Activated CD4-positive, alpha-beta T cell treated with anti-CD3 and anti-CD28 coated beads, Interleukin-2, amount 50 U/mL, for 1 hour (primary cell): ENCODE measurements at places on chromosomes 6 and 20.
A peak's percentile ranks its signal among the peaks of the same experiment; 100 is the strongest.

- DNase-seq, result peak; percentile 54
Measured at GRCh38 chr6:26311385-26312095, 53.5 kb upstream of the BTN3A2 start.

- DNase-seq, result no peak
Measured at GRCh38 chr6:53043581-53043980, 21.6 kb upstream of the FBXO9 start.

DNA sequence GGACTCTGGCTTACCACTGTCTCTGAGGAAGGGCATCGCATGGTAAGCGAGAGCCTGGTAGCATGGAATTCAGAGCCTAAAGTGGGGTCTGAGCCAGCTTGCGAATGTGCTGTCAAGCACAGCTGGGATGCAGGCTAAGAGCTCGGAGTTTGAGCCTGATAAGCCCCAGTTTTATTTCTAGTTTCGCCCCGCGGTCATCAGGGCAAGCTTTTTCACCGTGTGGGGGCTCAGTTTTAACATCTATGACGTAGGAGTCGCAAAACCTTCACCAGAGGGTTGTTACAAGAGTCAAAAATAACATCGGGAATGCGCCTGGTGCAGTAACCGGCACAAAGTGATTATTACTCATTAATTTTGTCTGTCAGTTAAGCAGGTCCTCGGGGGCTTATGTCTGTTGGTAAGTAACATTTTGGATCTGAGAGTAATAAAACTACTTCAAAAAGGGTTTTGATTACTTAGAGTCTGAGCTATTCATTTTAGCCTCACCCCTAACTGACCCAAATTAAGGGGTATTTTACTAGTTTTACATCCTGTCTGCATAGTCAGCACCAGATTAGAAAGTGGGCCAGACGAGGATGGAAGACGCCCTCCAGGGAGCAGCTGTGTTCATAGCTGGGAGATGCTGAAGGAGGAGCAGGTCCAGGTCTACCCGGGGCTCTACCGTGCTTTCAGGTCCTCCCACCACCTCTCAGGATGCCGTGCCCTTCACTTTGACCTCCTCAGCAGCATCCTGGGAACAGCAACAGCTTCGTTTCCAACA lies 29.7 kb downstream of the SLC22A23 start:
- DNase-seq, result no peak

- DNase-seq, result no peak
Measured at GRCh38 chr20:34922654-34923381, 32.8 kb downstream of the GSS start.

DNA sequence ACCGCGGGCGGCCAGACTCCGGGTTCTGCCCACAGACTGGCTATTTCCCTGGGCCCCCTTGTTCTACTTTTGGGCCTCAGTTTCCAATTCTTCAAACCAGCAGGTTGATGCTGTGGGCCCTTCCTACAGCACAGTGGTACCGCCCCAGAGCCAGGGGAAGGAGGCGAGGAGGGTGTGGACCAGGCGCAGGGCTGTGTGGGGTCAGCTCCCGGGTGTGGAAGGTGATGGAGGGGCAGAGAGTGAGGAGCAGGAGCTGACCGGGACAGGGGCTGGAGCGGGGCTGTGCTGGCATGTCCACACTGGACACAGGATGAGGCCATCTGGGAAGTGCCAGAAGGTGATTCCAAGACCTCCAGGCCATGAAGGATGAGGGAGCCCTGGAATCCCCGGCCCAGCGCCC lies 35.2 kb upstream of the CHRNA4 start:
- DNase-seq, result no peak

DNA sequence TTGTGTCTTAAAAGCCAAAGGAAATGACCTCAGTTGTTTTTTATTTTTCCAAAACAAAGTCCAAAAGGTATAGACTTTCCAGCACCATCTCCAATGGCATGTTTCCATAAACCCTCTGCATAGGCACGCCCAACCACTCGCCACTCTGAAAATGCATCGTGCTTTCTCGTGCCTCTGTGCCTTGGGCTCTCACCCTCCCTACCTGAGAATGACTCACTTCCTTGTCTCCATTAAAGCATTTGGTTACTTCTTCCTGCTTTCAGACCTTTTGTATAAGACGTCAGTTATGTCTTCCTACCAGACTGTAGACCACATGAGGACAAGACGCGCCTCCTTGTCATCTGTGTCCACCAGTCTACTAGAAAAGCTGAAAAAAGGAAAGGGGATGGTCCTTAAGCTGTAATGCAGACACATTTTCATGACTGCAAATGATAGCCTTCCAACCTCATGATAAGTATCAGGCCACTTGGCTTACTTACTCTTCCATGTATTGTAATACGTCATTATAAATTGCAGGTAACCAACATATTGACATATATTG lies 61.2 kb upstream of the CDYL start:
- DNase-seq, result no peak

- DNase-seq, result peak; percentile 60
Measured at GRCh38 chr6:144334150-144334708, 49.1 kb downstream of the UTRN start.

DNA sequence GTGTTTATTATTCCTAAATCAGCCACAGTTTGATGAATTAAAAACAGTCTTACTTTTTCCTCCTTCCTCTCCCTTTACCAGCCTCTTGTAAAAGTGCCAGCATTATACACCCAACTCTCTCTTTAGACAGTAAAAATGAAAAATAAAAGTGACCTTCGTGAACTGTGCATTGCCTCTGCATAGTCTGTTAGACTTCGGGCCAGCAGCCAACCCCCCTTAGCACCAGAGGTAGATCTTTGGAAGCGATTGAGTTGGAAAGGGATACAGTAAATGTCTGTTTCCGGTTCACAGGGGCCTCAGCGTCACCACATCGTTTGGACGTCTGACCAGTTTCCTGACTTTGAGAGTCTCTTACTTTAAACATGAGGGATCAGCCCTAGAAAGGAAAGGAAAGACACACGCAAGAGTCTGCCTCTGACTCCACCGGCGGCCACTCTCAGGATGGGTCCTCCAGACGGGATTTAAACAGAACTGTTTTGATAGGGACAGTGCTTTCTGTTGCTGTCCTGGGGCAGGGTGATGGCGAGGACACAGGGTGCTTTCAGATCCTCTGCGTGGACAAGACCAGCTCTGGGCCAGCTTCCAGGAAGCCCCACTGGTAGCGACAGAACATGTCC lies 206.6 kb upstream of the PREP start:
- DNase-seq, result no peak

- DNase-seq, result no peak
Measured at GRCh38 chr6:111534231-111534751, 51.3 kb upstream of the REV3L start.

DNA sequence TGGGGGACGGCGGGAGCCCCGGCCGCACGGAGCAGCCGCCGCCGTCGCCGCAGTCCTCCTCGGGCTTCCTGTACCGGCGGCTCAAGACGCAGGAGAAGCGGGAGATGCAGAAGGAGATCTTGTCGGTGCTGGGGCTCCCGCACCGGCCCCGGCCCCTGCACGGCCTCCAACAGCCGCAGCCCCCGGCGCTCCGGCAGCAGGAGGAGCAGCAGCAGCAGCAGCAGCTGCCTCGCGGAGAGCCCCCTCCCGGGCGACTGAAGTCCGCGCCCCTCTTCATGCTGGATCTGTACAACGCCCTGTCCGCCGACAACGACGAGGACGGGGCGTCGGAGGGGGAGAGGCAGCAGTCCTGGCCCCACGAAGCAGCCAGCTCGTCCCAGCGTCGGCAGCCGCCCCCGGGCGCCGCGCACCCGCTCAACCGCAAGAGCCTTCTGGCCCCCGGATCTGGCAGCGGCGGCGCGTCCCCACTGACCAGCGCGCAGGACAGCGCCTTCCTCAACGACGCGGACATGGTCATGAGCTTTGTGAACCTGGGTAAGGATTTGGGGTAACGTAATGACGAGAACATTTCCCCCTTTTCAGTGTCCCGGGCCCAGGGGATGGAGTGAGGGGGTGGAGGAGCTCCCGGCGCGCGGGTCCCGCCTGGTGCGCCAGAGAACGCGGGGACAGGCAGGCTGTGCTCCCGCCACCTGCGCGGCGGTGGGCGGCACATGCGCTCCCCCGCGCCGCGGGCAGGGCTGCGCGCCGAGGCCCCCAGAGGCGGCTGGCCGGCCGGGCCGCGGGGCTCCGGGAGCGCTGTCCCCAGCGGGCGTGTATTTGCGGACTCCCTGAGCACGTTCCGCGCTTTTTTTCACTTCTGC lies 1.4 kb downstream of the BMP6 start:
- DNase-seq, result no peak

DNA sequence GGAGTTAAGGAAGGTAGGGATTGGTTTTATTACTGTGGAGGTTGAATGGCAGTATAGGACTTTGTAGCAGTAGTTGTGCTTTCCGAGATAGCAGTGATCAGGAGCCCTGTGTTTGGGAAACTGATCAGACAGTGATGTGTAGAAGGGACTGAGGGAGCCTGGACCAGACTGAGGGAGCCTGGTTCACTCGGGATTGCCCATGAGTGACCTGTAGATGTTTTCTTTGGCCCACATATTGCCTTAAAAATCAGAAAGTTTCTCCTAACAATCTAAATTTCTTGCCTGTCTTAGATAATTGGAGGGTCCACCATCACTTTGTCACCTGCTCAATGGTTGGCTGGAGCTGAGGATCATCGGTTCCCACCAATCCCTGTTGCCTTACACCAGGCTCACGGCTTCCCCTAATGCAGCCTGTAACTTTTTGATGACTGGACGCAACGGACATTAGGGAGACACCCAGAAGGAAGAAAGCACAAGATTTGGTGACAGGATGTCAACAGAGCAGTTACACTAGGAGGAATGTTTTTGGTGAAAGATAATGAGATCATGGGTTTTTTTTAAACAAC lies 1.1 kb downstream of the CDS2 start:
- no peak for DNase-seq

GRCh38 chr20:43438578-43439316 lies 18.9 kb upstream of the SRSF6 start:
- no peak for DNase-seq

GRCh38 chr20:46304361-46304760 lies 3.9 kb downstream of the CDH22 start:
- DNase-seq, result no peak

DNA sequence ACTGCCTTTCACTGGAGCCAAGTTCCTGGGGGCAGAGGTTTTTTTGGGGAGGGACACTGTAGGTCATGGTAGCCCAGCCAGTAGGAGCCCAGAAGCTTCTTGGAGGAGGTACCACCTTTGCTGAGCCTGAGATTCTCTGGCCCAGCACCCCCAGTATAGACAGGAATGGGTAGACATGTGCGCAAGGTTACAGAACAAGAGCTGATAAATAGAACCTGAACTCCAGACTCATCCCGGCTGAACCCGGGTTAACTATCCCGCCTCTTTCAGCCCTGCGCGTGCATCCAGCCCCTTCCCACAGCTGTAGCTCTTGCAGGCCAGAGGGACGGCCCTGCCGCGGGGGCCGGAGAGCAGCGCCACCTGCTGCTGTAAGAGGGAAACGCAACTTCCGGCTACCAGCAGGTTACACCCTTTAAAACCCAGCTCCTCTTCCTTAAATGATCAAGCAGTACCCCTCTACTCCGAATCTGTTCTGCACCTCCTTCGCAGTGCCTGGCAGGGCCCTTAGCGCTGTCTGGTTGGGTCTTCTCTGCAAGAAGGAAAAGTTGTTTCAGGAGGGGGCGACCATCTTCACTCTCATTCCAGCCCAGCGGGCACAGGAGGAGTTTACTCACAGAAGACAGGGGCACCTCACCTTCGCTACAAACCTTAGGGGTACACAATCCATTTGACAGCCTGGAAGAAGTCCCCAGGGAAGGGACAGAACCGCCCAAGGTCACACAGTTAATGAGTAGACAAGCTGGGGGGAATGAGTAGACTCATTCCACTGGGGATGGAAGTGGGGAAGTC lies 7.5 kb downstream of the SRXN1 start:
- DNase-seq, result peak; percentile 54

DNA sequence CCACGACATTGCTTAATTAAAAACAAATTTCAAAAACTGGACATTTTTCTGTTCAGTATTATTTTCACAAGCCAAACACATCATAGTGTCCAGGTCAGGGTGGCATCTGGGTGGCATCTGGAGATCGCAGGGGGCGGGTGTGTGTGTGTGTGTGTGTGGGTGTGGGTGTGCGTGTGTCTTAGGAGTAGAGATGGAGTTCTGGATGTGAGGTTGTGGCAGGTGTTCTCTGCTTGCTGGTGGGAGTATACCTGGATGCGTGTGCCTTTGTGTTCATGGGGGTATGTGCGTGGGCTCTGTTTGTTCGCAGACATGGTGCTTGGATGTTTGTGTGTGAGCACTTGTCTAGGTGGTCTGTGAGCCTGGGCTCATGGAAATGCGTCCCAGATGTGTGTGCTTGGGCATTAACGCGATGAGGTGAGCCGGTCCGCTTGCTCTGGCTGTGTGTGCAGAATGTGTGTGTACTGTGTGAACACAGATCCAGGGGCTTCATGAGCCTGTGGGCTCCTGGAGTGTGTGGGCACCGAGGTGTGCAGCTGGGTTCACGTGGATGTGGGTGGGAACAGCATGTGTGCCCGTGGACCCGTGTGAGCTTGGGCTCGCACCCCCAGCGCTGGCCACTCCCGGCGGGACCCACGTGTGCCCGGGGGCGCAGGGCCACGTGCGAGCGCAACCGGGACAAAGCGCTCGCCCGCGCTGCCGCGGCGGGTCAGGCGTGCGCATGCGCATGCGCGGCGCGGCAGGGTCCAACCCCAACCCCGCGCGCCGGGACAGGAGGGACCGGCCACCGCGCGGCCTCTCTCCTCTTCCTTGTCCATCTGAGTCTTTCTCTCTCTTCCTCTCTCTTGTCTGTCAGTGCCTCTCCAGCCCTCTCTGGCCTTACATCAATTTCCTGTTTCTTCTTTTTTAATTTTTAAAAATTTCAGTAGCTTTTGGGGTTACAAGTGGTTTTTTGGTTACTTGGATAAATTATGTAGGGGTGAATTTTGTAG lies 60.4 kb downstream of the SRC start:
- DNase-seq, result no peak

DNA sequence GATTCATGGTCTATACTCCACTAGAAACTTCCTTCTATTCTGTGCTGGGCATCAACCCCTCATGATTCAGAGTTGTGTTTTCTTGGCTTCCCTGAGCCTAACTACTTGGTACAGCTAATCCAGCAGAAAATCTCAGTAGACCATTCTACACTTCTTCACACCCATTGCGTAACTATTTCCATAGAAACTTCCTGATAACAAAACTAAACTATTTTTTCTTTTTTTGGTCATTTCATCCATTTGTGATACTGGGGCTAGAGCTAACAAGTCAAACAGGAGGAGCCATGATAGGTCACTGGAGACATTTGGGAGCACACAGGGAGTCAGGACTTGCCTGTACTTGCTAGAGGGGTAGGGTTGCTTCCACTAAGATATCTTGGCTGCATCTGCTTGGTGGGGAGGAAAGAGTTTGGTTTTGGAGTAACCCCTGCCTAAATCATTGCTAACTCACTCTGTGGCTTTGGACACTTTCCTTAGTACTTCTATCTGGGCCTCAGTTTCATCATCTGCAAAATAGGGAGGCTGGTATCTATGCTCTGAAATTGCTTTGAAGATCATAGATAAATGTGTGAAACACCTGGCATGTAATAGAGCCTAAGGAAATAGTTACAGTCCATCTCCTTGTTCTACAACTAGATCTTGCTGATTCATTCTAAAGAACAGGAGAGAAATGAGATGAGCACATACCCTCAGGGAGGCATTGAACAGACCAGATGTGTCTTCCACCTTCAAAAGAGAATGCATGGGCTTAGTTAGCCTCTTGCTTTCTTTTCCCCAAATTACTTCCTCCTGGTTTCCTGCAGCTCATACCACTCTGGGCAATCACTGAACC lies 127.9 kb upstream of the ADGRF1 start:
- DNase-seq, result no peak

GRCh38 chr6:72374172-72374571 lies 247.7 kb upstream of the KCNQ5 start:
- DNase-seq, result no peak
